ENCODE measurements at places on chromosomes 3 and 15.
A peak's percentile ranks its signal among the peaks of the same experiment; 100 is the strongest.

- peak; percentile 61 for DNase-seq
Observed at GRCh38 chr15:45637552-45638033, 2.8 kb downstream of the SQOR start.

DNA sequence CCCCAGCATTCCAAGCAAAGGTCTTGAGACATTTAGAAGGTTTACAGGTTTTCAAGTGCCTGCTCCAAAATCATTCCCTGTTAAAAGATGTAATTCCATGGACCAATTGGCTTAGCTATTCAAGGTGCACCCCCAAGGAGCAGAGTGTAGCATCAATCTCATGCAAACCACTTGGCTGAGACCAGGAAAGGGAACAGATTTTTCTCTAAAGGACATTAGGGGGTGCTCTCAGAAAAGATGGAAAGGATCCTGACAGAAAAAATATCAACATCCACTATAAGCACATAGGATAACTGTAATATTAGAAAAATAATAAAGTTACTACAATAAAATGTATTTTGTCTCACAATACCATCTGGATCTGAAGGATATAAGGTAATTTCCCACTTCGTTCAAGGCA is 328.0 kb upstream of the CDIN1 start:
- no peak for DNase-seq

DNA sequence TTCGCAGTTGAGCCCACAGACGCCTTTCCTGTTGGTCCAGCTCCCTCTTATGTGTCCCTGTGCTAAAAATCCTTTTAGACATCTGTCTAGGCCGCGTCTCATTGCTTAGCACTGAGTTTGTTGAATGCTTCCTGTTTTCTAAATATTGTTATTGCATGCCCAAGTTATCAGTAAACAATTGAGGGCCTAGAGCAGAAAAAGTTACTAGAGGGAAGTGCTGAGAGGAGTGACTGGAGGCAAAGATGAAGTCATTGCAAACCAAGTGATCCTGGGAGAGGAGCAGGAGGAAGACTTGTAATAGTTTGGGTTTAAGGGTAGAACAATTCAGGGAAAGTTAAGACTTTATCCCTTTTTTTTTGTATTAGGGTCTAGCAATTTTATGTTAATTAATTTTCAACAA is 88.1 kb downstream of the DCUN1D1 start:
- DNase-seq: no peak

- no peak for DNase-seq
Observed at GRCh38 chr3:40745381-40746106, 220.8 kb downstream of the ZNF621 start.

DNA sequence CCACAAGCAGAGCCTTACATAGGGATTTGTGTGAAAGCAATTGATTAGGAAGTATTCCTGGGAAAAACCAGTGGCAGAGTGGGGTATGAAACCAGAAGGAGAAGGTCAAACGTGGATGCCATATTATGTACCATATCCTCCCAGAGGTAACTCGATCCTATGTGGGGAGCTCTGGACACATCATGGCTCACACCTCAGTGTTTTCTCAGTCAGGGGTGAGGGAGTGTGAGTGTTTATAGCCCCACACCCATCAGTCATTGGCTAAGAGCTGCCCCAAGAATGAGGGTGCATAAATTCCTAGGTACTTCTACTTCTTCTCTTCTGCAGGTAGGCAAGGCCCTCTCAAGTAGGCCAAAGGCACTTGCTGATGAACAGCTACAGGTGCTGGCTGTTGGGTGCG is 28.2 kb upstream of the PDZRN3 start:
- DNase-seq: no peak
